ENCODE measurements at places on chromosomes 6 and 20.

- DNase-seq, result no peak
Observed at GRCh38 chr20:14801591-14802325, 464.3 kb upstream of the FLRT3 start.

GRCh38 chr6:30465595-30466306 lies 23.6 kb upstream of the HLA-E start:
- no peak for DNase-seq

GRCh38 chr6:3133515-3133914 lies 15.0 kb downstream of the BPHL start:
- DNase-seq, result no peak

- no peak for DNase-seq
Observed at GRCh38 chr6:78076371-78076770, 423.5 kb downstream of the MEI4 start.

DNA sequence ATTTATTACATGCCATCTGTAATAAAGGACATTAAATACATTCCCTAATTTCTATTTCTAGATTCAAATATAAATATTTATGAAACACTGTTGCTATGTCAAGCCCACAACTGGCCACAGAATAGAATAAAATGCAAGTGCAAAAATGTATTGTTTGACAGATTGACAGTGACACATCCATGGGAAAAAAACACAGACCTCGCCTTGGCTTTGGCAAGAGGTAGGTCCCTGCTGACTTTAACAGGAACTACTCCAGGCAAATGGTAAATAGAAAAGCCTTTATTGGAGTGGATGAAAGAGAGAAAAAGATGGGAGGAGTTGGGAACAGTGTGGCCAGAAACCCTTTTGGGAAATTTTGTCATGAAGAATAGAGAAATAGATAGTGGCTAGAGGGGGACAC lies 622.9 kb downstream of the UTRN start:
- DNase-seq, result no peak

- no peak for DNase-seq
Observed at GRCh38 chr6:135600931-135601330, 103.4 kb upstream of the AHI1 start.

DNA sequence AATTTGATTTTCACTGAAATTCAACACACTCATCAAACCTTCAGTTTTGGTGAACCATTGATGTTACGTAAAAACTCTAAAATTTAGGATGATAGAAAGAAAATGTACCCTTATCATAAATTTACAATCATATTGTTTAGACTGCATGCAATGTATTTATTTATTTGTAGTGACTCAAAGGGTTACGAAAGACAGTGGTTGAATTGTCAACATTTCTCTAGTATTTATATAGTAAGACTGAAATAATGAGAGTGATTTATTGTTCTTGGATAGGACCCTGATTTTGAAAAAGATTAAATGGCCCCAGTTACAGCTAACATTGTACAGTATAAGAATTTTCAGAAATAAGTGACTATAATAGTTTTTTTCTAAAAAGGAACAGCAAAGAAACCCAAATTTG lies 591.5 kb downstream of the RFPL4B start:
- no peak for DNase-seq

- no peak for DNase-seq
Observed at GRCh38 chr6:119610265-119610664, 260.7 kb upstream of the MAN1A1 start.

GRCh38 chr6:100948381-100949133 lies 67.4 kb upstream of the ASCC3 start:
- no peak for DNase-seq

GRCh38 chr6:24565196-24565595 lies 70.4 kb downstream of the ALDH5A1 start:
- DNase-seq, result no peak

GRCh38 chr6:129488313-129488712 lies 221.7 kb downstream of the ARHGAP18 start:
- no peak for DNase-seq

- no peak for DNase-seq
Observed at GRCh38 chr20:51525241-51526105, 17.0 kb downstream of the NFATC2 start.

DNA sequence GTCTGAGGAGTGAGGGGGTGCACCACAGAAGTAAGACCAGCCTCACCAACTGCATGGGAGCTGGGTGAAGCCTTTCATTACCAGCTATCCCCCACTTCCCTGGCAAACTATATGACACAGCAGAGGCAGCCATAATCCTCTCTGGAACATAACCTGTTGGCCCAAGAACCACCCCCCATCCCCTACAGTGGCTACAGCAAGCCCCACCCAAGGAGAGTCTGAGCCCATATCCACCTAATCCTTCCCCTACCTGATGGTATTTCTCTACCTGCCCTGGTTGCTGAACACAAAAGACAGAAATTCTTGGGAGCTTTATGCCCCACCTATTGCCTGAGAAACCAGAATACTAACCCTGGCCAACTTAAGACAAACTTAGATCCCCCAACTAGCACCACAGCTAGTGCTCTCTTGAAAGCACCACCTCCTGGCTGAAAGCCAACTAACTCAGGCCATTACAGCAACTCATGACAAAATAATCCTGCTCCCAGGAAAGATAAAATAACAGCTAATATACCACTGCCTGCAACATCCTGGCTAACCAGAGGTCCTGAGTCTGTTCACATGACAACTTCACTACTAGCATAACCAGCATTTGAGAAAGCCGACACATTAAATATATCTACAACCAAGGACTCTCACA lies 11.2 kb downstream of the RNGTT start:
- DNase-seq, result no peak

DNA sequence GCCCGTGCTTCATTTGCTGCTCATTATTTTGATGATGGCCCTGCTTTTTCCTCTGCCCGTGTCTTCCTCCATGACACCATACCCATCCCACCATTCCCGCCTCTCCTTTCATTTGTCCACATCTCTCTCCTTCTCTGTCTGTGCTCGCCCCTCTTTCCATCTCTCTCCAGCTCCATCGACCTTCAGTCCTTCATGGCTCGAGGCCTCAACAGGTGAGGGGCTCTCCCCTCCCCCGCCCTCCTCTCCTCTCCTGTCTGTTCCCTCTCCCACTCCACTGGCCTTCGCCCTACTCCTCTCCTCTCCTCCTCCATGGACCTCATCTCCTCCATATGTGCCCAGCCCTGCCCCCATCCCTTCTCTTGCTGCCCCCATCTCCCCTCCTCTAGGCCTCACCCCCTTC lies 12.1 kb upstream of the ZBTB9 start:
- DNase-seq, result no peak

DNA sequence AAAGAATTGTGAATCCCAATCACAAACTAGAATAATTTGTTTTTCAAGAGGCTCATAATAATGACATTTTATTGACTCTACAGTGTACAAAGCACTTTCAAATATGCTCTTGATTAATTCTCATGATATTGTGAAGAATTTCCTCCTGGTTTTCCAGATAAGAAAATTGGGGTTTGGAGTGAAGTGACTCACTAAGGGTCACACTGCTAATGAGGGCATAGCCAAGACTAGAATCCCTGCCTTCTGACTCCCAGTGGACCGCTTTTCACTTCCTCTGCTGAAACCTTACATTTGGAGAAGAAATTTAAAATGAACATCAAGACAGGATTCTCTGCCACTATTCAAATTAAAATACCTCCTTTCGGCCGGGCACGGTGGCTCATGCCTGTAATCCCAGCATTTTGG lies 38.3 kb upstream of the LTV1 start:
- DNase-seq, result peak; percentile 60

GRCh38 chr6:7523922-7524321 lies 17.5 kb upstream of the DSP start:
- no peak for DNase-seq

DNA sequence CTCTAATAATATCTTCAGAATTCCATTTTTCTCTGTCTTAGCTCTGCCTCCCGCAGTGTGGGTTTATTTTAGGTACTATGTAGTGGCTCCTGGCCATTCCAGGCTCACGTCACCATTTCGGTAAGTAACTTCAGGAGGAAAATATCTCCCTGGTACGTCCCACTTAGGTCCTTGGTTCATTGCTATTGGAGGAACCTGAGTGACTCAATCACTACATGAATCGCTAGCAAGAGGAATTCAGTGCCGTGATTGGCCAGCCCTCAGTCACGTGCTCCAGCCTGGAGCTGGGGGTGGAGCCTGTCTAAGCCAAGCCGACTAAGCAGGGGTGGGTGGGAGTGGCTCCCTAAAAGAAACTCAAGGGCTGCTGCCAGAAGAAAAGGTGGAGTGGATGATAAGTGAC lies 67.3 kb upstream of the E2F3 start:
- no peak for DNase-seq
